ENCODE measurements at places on chromosomes 16 and 17. TPM values are rescaled to one million over a fixed set of nuclear protein-coding genes. Genes with fewer than 3 reads are reported as not detected.
A peak's percentile ranks its signal among the peaks of the same experiment; 100 is the strongest.

Gene TMEM220
- polyA plus RNA-seq = 8.5 TPM

Gene DRG2
- 40.5 TPM for polyA plus RNA-seq

- DNase-seq = no peak
These were observed 170.9 kb downstream of the IRF8 start for GRCh38 chr16:86069736-86070298.

DNA sequence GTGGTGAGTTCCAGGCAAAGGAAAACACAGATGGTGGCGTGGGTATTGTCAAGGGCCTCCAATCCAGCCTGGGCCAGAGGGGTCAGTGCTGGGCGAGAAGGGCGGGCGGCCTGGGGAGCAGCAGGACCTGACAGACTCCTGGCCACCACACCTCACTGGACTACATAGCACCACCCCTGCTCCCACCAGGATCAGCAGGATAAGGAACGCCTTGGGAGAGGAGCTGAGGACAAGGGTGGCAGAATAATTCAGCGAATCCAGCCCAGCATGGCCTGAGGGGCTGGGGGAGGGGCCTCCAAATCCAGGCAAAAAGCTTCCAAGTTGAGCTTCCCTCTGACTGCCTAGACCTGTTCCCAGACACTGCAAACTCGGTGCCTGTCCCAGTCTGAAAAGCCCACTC lies 6.5 kb downstream of the DLX4 start:
- DNase-seq = no peak

DNA sequence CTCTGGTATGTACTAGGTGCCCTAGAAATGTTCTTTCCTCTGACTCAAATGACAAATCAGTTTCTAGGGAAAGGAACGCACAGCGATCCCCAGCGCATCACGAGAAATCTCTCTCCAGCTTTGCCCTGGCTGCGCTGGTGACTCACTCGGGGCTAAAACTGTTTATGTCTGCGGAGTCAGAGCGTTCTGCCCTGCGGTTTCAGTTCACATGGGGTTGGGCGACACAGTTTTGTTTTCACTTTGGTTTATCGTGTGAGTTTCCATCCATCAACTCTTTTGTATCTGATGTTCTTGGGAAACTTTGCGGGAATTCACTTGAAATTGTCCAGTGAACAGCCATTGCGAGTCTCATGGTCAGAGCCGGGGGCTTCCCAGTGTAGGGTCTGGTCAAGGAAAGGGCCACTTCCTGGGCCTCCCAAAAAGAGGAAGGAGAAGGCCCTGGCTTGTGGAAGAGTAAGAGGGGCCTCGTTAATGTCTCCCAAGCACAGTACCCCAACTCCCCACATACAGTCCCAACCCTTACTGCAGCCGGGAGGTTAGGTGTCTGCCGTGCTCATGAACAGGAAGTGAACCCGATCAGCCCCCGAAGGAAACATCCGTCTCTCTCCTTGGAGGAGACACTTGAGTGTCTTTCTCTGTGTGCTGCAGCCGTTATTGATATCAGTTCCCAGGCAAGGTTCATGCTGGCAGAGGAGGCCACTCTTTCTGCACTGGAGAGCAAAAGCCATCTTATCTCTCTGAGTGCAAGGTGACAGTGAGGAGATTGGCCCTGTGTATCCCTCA lies 643.2 kb downstream of the WWOX start:
- DNase-seq = no peak

Gene PTX4
- not detected for polyA plus RNA-seq

GRCh38 chr16:49755313-49755620 lies 100.6 kb downstream of the ZNF423 start:
- peak; percentile 40 for DNase-seq

- DNase-seq = no peak
These were observed 1.4 kb downstream of the ZNF668 start for GRCh38 chr16:31072540-31073141.

DNA sequence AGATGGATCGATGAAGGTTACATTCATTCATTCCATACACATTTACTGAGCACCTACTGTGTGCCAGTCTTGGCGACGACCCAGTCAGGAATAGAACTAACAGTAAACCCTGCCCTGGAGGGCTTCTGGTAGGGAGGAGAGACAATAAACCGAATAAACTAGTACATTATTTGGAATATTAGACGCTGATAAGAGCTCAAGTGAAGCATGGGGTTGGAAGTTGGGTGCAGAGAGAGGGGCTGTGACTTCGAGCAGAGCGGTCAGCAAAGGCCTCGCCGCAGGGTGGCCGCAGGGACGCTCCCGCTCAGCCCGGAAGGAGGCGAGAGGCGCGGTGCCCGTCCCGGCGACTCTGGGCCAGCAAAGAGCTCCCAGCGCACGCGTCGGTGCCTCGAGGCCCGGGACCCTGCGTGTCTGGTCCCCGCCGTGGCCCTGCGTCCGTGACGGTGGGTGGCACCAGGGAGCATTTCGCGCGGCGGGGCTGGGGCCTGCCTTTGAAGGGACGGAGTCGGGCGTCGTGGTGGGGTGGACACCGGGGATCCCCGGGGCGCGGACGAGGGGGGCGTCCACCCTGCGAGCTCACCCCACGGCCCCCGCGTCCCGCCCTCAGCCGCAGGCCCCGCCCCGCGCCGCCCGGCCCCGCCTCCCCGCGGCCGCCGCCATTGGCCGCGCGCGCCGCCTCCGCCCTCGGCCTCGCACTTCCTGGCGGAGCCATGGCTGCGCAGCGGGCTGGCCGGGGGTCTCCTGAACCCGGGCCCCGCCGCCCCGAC lies at the start of gene KLHL36:
Gene KLHL36 (plus strand): TSS at position 684 of the 767 bp plus-strand sequence. CDS start 2,357 bp downstream, outside the sequence.
- no peak for DNase-seq

- no peak for DNase-seq
These were observed 32.1 kb upstream of the PRKCB start for GRCh38 chr16:23803591-23804123.

DNA sequence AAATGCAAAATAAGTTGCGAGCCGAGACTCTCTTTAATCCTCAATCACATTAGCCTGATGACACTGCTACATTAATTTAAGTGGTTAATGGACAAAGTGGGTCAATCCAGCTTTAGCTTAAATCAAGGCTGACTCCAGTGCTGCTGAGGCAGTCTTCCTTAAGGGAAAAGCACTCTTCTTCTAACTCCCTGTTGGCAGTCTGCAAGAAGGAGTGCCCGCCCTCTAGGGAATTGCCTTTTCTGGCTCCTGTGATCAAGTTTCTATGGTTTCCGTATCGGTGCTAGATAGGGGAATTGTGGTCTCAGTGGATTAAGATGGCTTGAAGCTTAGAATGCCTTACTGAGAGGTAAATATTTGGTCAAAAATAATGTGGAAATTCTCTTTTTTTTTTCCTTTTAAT lies 41.0 kb downstream of the HS3ST3B1 start:
- DNase-seq = no peak

GRCh38 chr17:10754861-10755591 lies 25.2 kb upstream of the TMEM220 start:
- DNase-seq = no peak

DNA sequence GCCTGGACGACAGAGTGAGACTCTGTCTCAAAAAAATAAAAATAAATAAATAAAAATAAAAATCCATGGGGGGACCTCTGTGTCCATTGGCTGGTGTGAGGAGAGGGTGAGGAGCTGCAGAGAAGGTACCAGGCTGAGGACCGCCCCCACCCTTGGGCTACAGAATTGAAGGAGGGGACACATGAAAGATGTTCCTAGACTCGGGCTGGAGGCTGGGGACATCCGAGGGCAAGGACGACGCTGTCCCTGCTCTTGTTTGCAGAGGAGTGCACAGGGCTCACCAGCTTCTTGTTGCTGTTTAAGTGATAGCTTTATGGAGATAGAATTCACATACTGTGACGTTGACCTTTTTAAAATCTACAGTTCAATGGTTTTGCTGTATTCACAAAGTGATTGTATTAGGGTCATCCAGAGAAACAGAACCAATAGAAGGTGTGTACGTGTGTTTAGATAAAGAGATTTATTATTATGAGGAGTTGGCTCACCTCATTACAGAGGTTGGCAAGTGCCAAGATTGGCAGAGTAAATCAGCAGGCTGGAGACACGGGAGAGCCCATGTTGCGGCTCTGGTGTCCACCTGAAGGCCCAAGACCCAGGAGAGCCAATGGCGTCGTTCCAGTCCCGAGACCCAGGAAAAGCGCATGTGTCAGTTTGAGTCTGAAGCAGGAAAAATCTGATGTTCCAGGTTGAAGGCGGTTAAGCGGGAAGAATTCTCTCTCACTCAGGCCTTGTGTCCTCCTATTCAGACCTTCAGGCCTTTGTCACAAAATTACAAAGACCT lies 320.7 kb downstream of the SEC14L1 start:
- no peak for DNase-seq

- DNase-seq = no peak
These were observed at the start of gene MVP for GRCh38 chr16:29820271-29820701. TSS of gene MVP (plus strand) at chr16:29820462. CDS start at chr16:29830550, 10,088 bp downstream.

Gene SLC13A2
- polyA plus RNA-seq = 13.3 TPM

DNA sequence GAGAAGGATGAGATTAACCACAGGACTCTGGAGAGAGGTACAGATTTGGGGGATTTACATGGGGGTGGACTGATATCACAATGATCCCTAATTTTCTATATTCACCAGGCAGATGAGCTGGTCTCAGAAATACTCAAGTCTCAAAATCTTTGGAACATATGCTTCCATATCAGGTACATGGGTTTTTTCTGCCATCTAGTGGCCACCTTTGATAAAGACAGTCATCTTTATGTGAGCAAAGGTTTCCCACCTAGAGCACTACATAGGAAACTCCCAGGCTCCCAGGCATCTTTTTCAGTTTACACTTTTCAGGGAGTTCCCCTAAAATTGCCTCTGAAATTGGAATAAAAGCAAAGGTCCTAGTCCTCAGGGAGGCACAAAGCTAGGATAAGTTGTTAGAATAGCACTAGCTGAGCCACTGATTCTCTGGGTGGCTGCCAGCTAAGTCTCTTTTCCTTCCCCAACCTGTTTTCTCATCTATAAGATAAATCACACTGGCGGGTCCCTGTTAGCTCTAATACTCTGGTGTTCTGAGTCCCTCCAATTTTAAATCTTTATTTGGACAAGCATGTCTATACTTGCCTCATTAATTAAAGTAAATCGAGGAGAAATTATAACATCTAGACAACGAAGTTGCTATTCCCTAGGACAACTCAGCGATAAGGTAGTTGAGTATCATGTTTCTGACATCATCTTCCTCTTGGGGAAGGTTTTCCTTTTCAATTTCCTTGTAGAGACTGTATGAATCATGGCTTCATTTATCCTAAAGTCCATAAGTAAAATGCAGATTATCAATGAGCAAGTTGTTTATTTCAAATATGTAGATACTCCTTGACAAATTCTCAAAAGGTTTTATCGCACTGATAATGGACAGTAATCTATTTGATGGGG lies 19.0 kb upstream of the MON1B start:
- peak; percentile 50 for DNase-seq

Data from renal cortex interstitium (tissue), 15 donors.